Fibroblast of lung (primary cell): ENCODE measurements at places on chromosomes 5 and 9. TPM values are rescaled to one million over a fixed set of nuclear protein-coding genes. Genes with fewer than 3 reads are reported as not detected.

OBP2B gene
- total RNA-seq, result not detected in 2 replicates

PRRT1B gene
- not detected in 2 replicates for total RNA-seq

- H3K27me3 ChIP-seq, result no peaks in the 10 kb centered on the region
- H3K4me1 ChIP-seq, result no peaks in the 10 kb centered on the region
- DNase-seq, result peak; percentile 5
Measured at GRCh38 chr5:13943676-13944075, 812 bp downstream of the DNAH5 start.

GRCh38 chr5:149913436-149914419 lies 30.9 kb downstream of the PDE6A start:
- no peaks in the 10 kb centered on the region for H3K36me3 ChIP-seq
- H3K27me3 ChIP-seq, result peaks cover 7% of the 10 kb centered on the region
- no peak for DNase-seq
- no peak overlapping the region for H3K4me3 ChIP-seq
- H3K27ac ChIP-seq, result no peak overlapping the region

DNA sequence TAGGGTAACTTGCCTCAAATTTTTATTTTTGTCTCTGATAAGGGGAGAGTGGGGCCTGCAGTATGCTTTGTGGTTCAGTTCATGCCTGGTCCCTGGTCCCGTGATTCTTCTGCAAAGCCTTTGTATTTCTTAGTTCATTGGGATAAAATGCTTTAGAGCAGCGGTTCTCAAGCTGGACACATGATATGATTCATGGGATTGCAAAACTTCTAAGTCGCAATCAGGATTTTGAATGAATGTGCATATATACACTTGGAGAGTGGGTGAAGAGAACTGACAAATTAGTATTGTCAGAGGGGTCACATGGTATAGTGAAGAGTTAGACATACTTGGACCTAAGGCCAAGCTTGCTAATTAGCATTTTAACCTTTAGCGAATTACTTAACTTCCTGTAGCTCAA lies 265.4 kb upstream of the KLF9 start:
- no peaks in the 10 kb centered on the region for H3K4me1 ChIP-seq
- H3K27ac ChIP-seq, result no peak overlapping the region
- no peaks in the 10 kb centered on the region for H3K36me3 ChIP-seq
- DNase-seq, result no peak
- no peak overlapping the region for H3K4me3 ChIP-seq
- no peaks in the 10 kb centered on the region for H3K27me3 ChIP-seq

- no peaks in the 10 kb centered on the region for H3K27me3 ChIP-seq
- DNase-seq, result no peak
- no peaks in the 10 kb centered on the region for H3K4me1 ChIP-seq
- H3K36me3 ChIP-seq, result no peaks in the 10 kb centered on the region
- no peak overlapping the region for H3K27ac ChIP-seq
Measured at GRCh38 chr9:2675834-2676233, 41.5 kb upstream of the KCNV2 start.

- H3K27ac ChIP-seq, result no peak overlapping the region
- H3K36me3 ChIP-seq, result no peaks in the 10 kb centered on the region
- H3K27me3 ChIP-seq, result no peaks in the 10 kb centered on the region
- DNase-seq, result no peak
Measured at GRCh38 chr5:158376679-158377078, 517.7 kb upstream of the CLINT1 start.

- no peak overlapping the region for H3K4me3 ChIP-seq
- H3K36me3 ChIP-seq, result no peaks in the 10 kb centered on the region
- no peaks in the 10 kb centered on the region for H3K4me1 ChIP-seq
- H3K27me3 ChIP-seq, result no peaks in the 10 kb centered on the region
- H3K27ac ChIP-seq, result no peak overlapping the region
Measured at GRCh38 chr5:115098041-115098702, 71.5 kb downstream of the TRIM36 start.

DNA sequence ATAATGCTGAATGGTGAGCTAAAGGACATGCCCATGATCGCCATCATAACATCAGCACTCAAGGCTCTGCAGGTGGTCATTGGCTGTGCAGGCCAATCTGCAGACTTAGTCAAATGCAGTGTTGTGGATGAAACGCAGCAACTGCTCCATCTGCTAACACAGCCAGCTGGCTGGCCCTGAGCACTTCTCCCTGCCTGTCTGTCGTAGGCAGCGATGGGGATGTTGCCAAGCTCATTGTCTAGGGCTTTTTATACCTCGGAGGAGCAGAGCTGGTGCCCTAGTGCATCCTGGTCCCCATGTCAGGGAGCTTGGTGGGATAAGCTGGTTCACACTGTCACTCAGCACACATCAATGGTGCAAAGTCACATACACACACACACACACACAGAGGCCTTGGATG lies 189.4 kb downstream of the TENT4A start:
- no peak for DNase-seq
- no peak overlapping the region for H3K4me3 ChIP-seq
- no peaks in the 10 kb centered on the region for H3K4me1 ChIP-seq
- H3K36me3 ChIP-seq, result no peaks in the 10 kb centered on the region

DNA sequence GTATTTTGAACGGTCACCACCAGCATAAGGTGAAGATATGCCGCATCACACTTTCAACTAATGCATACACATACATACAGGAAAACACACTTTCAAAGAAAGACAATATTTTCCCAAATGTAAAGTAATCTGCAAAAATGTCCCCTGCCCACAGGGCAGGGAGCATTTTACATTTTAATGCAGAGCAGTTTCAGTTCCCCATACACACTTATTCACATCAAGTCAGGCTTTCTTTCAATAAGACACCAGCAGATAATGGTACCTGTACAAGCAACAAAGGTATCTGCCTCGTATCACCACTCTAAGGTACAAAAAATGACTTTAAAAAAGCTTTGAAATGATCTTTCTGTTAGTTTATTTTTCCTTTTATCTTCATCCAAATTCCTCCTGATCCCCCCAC lies 247.1 kb upstream of the CCNG1 start:
- H3K4me1 ChIP-seq, result no peaks in the 10 kb centered on the region
- H3K4me3 ChIP-seq, result no peak overlapping the region
- no peaks in the 10 kb centered on the region for H3K36me3 ChIP-seq
- H3K27ac ChIP-seq, result no peak overlapping the region
- no peak for DNase-seq
